ENCODE measurements at places on chromosomes 3 and 15.

DNA sequence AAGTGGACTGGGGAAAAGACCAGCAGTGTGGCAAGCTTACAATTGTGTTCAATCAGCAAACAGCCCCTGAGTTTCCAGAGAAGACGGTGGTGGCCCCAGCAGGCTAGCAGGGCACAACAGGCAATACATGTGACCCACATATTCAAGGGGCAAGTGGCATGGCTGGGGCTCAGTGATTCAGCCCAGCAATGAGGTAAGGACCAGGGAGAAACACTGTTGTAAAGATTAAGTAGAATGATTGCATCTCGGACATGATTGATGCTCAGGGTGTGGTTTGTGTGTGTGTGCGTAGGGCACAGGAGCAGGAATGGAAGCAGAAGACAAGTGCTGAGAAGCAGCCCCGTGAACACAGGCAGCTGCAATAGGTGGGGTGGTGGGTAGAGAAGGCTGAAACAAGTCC is 37.9 kb downstream of the KLHL6 start:
- H3K4me1 ChIP-seq = peaks cover 48% of the 10 kb centered on the region
- H3K4me3 ChIP-seq = no peak overlapping the region
- H3K27ac ChIP-seq = no peak overlapping the region
- DNase-seq = no peak
- peaks cover 9% of the 10 kb centered on the region for H3K36me3 ChIP-seq

DNA sequence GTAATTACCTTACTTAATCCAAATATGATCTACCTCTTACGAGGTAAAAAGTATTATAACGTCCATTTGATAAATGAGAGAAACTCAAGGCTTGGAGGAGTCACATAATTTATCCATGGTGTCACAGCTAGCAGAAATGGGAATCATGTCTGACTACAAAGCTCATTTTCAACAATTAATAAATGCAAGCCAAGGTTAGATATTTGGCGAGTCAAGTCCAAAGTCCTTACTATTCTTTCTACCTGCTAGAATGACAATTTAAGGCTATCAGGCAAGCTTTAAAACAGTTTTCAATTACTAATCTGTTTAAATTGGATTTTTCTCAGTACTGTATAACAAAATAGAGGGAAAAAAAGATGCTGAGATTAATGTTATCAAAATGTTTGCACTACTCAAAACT is 68.6 kb downstream of the DLG1 start:
- H3K36me3 ChIP-seq = no peaks in the 10 kb centered on the region
- DNase-seq = no peak
- H3K4me1 ChIP-seq = no peaks in the 10 kb centered on the region
- no peak overlapping the region for H3K27ac ChIP-seq
- H3K27me3 ChIP-seq = no peaks in the 10 kb centered on the region
- H3K4me3 ChIP-seq = no peak overlapping the region

DNA sequence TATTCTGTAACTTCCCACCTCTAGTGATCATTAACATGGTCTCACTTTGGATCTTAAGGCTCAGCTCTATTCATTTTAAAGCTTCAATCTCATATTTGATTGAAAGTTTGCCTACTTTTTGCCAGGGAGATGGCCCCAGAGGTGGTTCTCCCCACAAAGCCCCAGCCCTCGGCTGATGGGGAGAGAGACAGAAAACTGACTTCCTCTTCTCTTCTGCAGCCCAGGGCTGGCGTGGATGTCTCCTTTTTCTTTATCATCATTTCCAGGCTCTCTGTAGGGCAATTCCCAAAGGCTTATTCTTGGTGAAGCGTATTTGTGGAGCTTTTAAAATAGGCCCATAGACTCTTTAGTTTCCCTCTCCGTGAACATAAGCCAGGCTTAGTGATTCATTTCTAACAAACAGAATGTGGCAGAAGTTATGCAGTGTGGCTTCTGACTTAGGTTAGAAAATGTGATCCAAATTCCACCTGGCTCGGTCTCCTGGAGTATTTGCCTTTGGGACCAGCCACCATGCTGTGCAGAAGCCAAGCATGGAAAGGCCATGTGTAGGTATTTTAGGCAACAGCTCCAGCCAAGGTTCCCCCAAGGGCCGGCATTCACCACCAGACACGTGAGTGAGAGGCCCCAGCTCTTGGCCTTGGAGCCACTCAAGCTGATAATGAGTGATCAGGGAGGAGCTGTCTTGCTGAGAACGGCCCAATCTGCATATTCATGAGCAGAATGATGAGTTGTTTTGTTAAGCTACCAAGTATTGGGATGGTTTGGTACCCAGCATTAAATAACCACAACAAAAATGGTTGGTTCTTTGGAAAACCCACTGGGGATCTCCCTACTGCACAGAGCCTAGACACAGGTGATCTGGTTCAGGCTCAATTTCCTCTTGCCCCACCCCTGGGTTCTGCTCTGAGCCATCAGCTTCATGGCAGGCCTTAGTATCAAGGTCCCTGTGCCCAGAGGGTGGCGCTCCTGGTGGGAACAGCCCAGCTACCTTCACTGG is 353.2 kb upstream of the PROK2 start:
- no peak overlapping the region for H3K27ac ChIP-seq
- H3K27me3 ChIP-seq = no peaks in the 10 kb centered on the region

GRCh38 chr3:169751875-169752274 is 13.0 kb downstream of the TERC start:
- H3K27ac ChIP-seq = no peak overlapping the region
- no peaks in the 10 kb centered on the region for H3K4me1 ChIP-seq
- H3K27me3 ChIP-seq = peaks cover under 1% of the 10 kb centered on the region
- no peak overlapping the region for H3K4me3 ChIP-seq

DNA sequence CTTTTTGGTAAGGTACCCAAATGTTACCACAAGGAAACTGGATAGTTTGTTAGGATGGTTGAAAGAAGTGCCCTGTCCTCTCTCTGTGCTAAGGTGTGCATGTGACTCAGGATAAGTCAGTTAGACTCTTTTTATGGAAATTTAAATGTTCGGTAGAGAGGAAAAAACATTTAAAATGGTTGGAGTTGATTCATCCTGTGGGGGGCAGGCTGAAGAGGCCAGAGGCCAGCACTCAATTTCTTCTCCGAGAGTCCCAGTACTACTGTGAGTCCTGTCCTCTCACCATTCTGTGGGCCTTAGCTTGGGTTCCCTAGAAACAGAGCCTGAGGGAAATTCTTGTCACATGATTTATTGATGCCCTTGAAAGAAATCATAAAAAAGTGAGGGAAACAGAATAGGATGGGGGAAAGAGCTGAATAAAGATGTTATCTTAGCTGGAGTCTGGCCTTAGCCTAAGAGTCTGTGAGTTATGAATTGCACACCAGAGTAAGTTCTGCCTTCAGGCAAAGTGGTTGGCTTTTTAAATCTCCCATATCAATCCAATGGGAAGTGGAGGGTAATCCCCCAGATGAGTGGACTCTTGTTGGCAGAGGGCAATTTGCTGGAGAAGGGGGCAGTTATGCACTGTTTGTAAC is 106.5 kb upstream of the GALNT15 start:
- no peaks in the 10 kb centered on the region for H3K4me1 ChIP-seq
- no peak for DNase-seq
- H3K27me3 ChIP-seq = no peaks in the 10 kb centered on the region
- H3K27ac ChIP-seq = no peak overlapping the region
- H3K36me3 ChIP-seq = no peaks in the 10 kb centered on the region
- H3K4me3 ChIP-seq = no peak overlapping the region

GRCh38 chr3:81425198-81425868 is 336.1 kb downstream of the GBE1 start:
- H3K4me1 ChIP-seq = no peaks in the 10 kb centered on the region
- no peaks in the 10 kb centered on the region for H3K36me3 ChIP-seq
- no peaks in the 10 kb centered on the region for H3K27me3 ChIP-seq
- H3K4me3 ChIP-seq = no peak overlapping the region

DNA sequence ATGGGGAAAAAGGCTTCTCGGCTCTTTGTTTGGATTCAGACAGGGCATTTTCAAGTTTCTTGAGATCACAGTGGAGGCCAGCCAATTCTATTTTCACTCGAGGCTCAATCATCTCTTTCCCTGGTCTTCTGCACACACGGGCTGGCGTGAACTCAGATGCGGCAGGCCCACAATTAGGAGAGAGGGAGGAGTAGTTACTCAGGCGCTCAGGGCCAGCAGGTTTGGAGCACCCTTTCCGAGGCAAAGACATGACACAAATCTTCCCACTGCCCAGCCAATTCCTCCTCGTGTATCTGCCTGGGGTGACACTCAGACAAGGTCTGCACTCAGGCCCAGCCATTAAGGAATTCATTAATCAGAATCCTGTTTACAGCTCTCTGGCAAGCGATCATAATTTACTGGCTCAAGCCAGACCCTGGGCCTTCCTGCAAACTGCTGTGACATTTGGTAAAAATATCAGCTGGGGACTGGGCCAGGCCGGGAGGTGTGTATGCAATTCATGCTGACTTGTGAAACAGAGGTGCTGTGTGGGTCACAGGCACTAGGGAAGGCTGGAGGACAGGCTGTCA is 68.1 kb upstream of the TLE3 start:
- no peaks in the 10 kb centered on the region for H3K36me3 ChIP-seq
- H3K4me1 ChIP-seq = peaks cover 7% of the 10 kb centered on the region
- no peaks in the 10 kb centered on the region for H3K27me3 ChIP-seq
- no peak for DNase-seq

GRCh38 chr3:125121246-125122010 is 65.6 kb upstream of the HEG1 start:
- no peaks in the 10 kb centered on the region for H3K36me3 ChIP-seq
- no peak overlapping the region for H3K4me3 ChIP-seq
- no peak overlapping the region for H3K27ac ChIP-seq
- H3K27me3 ChIP-seq = no peaks in the 10 kb centered on the region
- DNase-seq = no peak

GRCh38 chr3:14244521-14245247 is 66.1 kb downstream of the LSM3 start:
- no peaks in the 10 kb centered on the region for H3K4me1 ChIP-seq
- no peak overlapping the region for H3K4me3 ChIP-seq
- no peak for DNase-seq
- H3K27ac ChIP-seq = no peak overlapping the region
- H3K27me3 ChIP-seq = no peaks in the 10 kb centered on the region

DNA sequence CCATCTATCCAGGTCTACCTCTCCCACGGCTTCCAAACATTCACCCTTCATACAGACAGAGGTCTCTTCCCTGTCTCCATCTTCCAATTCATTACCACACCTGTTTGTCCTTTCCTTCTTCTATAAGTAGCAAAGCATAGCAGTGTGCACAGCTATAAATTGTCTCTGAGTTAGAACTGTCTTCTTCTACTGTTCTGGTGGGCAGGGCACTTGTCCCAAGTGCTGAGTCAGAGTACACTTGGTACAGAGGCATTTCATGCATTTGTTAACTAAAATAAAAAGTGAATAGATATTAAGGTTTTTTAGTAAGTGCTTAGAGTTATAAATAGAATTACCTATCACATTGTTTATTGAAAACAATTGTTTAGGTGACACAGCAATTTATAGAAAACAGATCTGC is 150.1 kb upstream of the CCDC54 start:
- DNase-seq = no peak
- no peaks in the 10 kb centered on the region for H3K36me3 ChIP-seq
- no peaks in the 10 kb centered on the region for H3K4me1 ChIP-seq
- H3K27me3 ChIP-seq = no peaks in the 10 kb centered on the region

All from thymus (tissue), 14 donors.